ENCODE measurements at places on chromosomes 4 and X. TPM values are rescaled to one million over a fixed set of nuclear protein-coding genes. Genes with fewer than 3 reads are reported as not detected.

FHIP1A gene
- total RNA-seq, result 19.3 TPM

ADGRG2 gene
- total RNA-seq, result 0.09 TPM

IL1RAPL1 gene
- 0.12 TPM for total RNA-seq

DNA sequence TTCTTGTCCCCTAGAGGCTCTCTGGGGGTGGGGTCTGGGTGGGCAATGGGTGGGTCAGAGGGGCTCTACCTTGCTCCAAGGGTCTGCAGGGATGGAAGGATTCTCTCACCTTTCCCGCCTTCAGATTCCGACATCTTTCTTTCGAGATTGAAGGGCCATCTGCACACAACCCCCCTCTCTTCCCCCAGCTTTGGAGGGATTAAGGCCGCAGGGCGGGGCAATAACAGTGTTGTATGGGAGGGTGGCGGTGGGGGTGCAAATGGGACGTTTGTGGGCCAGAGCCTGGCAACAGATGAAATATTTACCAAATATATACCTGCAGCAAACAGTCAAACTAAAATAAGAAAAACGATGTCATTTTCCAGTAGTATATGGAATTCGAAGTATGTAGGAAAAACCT, at the start of gene CACNA1F:
Gene CACNA1F, minus strand, starts transcription at position 165 of the 400 bp plus-strand sequence. Its CDS starts 31 bp downstream, at position 134.
- DNase-seq, result no peak
- no peaks in the 10 kb centered on the region for H3K4me1 ChIP-seq
- H3K4me3 ChIP-seq, result no peak within 1 kb of the TSS
- H3K27me3 ChIP-seq, result no peaks in the 10 kb centered on the region

GRCh38 chr4:137768196-137768595, 235.9 kb upstream of the PCDH18 start:
- no peak overlapping the region for H3K4me3 ChIP-seq
- no peaks in the 10 kb centered on the region for H3K27me3 ChIP-seq
- no peaks in the 10 kb centered on the region for H3K36me3 ChIP-seq
- H3K27ac ChIP-seq, result no peak overlapping the region
- no peaks in the 10 kb centered on the region for H3K4me1 ChIP-seq

GRCh38 chrX:68403522-68403921, 29.8 kb downstream of the OPHN1 start:
- no peaks in the 10 kb centered on the region for H3K36me3 ChIP-seq
- H3K4me1 ChIP-seq, result peaks cover 8% of the 10 kb centered on the region
- no peak overlapping the region for H3K4me3 ChIP-seq
- H3K27me3 ChIP-seq, result no peaks in the 10 kb centered on the region
- H3K27ac ChIP-seq, result no peak overlapping the region
- DNase-seq, result no peak

- no peak overlapping the region for H3K27ac ChIP-seq
- no peak overlapping the region for H3K4me3 ChIP-seq
- no peaks in the 10 kb centered on the region for H3K36me3 ChIP-seq
- no peaks in the 10 kb centered on the region for H3K27me3 ChIP-seq
- H3K4me1 ChIP-seq, result no peaks in the 10 kb centered on the region
Measured at GRCh38 chr4:75735525-75735924, 11.1 kb downstream of the USO1 start.

- no peaks in the 10 kb centered on the region for H3K27me3 ChIP-seq
- H3K36me3 ChIP-seq, result no peaks in the 10 kb centered on the region
- no peak overlapping the region for H3K4me3 ChIP-seq
- no peak for DNase-seq
Measured at GRCh38 chr4:141759796-141760425, 123.5 kb downstream of the IL15 start.

Measured in Calu3 (cell line).